Cerebellum (tissue), 4 donors: ENCODE measurements at places on chromosomes 7 and 10. TPM values are rescaled to one million over a fixed set of nuclear protein-coding genes. Genes with fewer than 3 reads are reported as not detected.

The WDFY4 gene
- 1.7 TPM for total RNA-seq

The ZP3 gene
- total RNA-seq = 0.45 TPM

The KCNIP2 gene
- total RNA-seq = 8.3 TPM

The FOXI2 gene
- total RNA-seq = not detected

The SLC39A12 gene
- total RNA-seq = 0.54 TPM

The MAD1L1 gene
- 25.0 TPM for total RNA-seq

The BTBD16 gene
- not detected for total RNA-seq
